ENCODE measurements at places on chromosomes 5 and 9.

DNA sequence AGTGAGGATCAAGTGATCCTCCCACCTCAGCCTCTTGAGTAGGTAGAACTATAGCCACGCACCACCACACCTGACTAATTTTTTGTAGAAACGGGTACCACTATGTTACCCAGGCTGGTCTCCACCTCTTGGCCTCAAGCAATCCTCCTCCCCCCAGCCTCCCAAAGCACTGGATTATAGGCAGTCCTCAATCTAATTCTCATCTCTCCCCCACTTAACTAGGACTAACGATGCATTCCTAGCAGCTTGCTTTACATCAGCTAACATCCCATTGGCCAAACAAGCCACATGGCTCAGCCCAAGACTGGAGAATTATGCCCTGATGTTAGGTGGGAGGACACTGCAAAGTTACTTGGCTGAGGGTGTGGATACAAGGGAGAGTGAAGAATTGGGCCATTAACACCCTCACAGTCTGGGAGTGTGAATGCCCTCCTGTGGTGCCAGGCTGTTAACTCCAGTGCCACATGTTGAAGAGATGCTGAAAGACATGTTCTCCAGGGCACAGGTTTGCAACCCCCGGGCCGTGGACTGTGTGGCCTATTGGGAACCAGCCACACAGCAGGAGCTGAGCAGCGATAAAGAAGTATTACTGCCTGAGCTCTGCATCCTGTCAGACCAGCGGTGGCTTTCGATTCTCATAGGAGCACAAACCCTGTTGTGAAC lies 5.3 kb upstream of the ZNF367 start:
- DNase-seq: no peak

DNA sequence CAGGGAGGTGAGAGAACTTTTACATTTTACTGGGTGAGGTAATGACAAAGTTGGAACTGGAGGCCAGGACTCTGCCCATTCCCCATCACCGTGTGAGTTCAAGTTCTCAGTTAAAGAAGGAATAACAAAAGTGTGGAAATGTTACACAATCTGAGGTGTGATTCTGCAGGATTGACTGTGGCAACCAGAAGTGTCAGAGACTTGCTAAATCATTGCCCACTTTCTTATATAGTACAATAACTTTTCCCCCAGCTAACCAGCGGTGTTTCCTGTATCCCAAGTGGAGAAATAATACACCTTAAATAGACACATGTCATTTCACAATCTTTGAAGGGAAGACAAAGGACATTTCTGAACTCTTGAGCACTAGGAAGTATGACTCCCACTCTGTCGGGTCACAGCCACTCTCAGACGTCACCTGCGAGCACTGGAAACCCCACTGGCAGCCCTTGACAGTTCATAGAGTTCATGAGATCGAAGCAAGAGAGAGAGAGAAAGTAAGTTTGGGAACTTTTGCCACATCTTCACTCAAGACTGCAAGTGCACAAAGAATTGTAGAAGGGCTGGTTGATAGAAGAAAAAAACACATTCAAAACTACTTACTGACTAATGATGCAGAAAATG lies 28.4 kb downstream of the PAX5 start:
- DNase-seq: no peak

DNA sequence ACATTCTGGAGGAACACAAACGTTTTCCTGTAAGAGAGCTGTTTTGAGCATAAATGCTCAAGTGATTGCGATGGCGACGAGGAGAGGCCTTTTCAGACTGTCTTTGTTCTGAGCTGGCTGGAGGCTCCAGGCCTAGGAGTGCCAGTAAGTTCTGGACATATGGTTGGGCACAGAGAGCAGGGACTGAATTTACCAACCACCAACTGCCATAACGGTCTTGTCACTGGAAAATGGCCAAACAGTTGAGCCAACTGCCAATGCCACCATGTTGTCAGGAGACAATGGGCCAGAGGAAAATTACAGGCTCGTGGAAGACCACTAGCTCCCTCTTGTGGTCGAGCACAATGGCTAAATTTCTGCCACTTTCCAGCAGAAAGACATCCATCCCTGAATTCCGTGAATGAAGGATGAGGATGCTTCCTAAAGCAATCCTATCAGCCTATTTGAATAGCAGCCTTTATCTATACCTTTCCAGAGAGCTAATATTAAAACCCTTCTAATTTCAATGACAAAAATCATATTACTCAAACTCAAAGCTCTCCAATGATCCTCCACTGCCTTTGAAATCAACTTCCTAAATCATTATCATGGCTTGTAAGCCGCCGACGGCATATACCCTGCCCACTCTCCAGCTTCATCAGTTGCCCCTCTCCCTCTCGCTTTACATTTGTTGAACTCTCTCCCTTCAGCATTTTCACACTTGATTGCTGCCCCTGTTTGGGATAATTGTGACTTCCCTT lies 66.9 kb upstream of the GLIS3 start:
- DNase-seq: peak; percentile 61

- DNase-seq: no peak
Observed at GRCh38 chr5:56585999-56586691, 229.2 kb upstream of the MAP3K1 start.

- DNase-seq: no peak
Observed at GRCh38 chr5:91123901-91124300, 259.2 kb downstream of the ARRDC3 start.

DNA sequence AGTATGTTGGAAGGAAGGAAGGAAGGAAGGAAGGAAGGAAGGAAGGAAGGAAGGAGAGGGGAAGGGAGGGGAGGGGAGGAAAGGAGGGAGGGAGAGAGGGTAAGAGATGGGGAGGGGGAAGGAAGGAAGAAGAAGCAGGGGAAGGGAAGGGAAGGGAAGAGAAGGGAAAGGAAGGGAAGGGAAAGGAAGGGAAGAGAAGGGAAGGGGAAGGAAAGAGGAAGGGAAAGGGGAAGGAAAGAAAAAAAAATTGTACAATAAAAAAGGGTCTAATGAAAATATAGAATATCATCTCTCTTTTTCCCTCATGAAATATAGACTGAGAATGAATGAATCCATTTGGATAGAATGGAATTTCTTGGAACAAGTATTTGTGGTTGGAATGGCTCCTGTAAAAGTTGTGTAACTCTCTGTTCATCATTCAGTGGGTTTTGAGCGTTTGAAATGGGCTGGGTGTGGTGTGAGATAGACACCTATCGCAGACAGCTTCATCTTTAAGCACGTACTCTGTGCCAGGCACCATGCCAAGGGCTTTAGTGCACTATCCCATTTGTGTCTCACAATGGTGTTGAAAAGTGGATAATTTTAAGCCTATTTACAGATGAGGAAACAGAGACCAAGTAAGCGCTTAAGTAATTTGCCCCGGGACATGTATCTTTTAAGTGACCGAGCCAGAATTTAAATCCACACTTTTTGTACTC lies 11.6 kb upstream of the PAPPA start:
- DNase-seq: no peak

GRCh38 chr9:99726758-99727157 lies 94.9 kb upstream of the NR4A3 start:
- no peak for DNase-seq

- no peak for DNase-seq
Observed at GRCh38 chr5:109563739-109564138, 126.0 kb upstream of the MAN2A1 start.

- no peak for DNase-seq
Observed at GRCh38 chr9:124351672-124352468, 63.4 kb downstream of the PSMB7 start.

GRCh38 chr9:7333719-7334118 lies 465.9 kb downstream of the DMAC1 start:
- no peak for DNase-seq

DNA sequence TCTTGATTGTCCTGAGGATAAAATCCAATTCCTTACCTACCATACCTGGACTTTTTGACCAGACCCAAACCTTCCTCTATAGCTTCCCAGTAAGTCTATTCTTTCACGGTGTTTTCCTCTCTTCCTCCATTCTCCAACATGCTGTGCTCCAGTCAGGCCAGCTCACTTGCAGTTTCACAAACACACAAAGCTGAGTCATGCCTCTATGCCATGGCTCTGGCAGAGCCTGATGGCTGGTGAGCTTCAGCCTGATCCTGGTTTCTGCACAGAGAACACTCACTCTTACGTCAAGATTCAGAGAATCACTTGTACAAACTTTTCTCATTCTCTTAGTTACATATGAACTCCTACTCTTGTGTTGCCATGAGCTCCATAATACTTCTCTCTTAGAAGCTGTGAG lies 27.7 kb upstream of the PAX5 start:
- no peak for DNase-seq

DNA sequence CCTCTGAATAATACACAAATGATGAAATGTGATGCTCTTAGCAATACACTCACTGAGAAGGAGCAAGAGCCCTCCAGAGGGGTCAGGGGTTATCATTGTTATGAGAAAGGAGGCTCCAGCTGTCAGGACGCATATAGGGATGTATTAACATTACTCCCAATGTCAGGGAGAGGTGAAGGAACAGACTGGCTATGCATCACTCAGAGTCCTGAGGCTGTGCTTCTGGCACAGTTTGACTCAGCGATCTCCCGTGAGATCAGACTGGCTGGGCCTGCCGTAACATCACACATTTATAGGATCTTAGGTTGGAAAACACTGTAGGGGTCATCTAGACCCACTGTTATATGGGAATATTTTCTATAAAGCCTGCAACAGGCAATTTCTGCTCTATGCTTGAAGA lies 226.5 kb upstream of the GLRA1 start:
- no peak for DNase-seq

DNA sequence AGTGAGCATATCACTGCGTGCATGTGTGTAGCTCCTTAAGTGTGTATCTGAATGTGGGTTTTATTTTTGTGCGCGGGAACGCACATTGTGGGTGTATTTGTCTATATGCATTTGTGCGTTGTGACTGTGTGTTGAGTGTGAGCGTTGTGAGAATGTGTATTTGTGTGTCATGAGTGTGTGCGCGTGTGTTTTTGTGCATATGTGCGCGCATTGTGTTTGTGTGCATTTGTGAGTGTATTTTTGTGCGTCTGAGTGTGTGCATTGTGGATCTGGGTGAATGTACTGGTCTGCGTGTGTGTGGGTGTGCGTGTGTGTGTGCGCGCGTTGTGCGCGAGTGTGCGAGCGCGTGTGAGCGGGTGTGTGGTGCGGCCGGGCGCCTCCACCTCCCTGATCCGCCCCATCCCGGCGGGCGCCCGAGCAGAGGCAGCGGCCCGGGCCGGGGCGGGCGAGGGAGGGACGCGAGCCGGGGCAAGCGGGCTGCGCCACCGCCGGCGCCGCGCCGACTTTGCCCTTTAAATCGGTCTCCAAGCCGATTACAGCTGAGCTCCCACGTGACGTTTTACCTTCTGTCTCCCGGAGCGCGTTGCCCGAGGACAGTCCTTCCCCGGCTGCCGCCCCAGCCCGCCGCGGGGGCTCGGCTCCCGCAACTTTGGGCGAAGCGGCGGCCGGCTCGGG lies at the start of gene RASGRF2:
Gene RASGRF2, plus strand, starts transcription at position 596 of the 675 bp plus-strand sequence. CDS start 376 bp downstream, outside the sequence.
- no peak for DNase-seq

GRCh38 chr5:111233052-111233374 lies 8.8 kb downstream of the CAMK4 start:
- no peak for DNase-seq

GRCh38 chr5:16557477-16557876 lies 59.3 kb downstream of the RETREG1 start:
- DNase-seq: no peak

DNA sequence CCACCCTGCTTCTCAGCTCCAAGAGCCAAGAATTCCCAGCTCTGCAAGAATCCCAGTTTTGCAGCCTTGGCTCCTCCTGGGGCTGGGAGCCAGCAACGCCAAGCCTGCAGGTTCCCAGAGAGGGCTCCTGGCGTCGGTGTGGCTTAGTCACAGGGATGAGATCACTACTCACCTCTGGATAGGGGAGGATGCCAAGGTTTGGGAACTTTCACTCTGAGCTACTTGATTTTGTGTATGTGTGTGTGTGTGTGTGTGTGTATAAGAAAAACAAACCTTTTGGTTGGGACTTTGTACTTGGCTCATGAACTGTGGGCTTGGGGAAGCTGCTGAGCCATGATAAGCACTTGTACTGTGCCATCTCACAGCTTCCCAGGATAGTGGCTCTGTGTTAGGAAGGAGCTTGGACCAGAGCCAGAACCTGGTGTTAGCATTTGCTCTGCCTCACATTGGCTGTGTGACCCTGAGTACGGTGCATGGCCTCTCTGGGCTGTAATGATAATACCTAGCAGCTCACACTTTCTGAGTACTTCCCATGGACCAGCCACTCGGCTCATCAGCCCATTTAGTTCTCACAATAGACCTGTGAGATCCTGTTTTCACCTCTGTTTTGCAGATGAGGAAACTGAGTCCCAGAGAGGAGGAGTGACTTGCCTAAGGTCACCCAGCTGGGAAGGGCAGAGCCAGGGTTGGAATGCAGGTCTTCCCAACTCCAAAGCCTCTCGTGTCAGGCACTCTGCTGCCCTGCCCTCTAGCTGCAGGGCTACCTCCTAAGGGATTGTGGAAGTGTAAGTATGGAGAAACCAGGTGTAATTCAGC lies 41.4 kb upstream of the DAB2IP start:
- DNase-seq: no peak

GRCh38 chr5:7015586-7016256 lies 302.5 kb downstream of the TENT4A start:
- DNase-seq: peak; percentile 15

GRCh38 chr9:134025606-134026541 lies 593 bp downstream of the BRD3OS start:
- no peak for DNase-seq

- no peak for DNase-seq
Observed at GRCh38 chr5:40594811-40595210, 84.9 kb upstream of the PTGER4 start.

- no peak for DNase-seq
Observed at GRCh38 chr5:133618141-133618540, 5.8 kb upstream of the FSTL4 start.

DNA sequence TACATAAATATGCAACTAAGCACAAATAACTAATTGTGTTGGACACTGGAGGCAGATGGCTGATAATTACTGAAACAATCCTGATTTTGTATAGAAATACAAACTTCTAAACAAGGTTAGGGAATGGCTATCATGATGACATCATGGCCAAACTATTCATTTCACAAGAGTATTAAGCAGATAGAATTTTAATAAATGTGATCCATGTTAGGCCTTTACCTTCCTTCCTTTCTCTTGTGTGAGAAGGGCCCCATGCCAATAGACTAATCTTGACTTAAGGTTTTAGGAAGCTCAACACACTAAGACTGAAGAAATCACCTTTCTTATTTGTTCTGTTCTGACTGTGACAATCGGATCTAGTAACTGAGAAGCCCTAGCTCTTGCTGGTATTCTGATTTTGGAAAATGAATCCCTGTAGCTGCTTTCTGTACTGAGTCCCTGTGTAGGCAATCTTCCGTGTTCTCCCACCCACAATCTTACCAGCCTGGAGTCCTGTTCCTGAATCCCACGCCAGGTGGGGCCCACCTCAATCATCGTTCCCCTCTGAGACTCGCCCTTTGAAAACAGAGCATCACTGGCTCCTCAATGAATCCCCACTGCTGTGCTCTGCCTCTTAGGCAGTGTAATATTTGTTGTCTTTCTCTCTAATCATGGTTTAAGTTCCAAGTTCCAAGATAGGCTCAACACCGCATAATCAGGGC lies 168.7 kb upstream of the GNA14 start:
- no peak for DNase-seq

GRCh38 chr5:149951138-149951749 lies 6.7 kb upstream of the PDE6A start:
- no peak for DNase-seq
